Activated naive CD8-positive, alpha-beta T cell treated with anti-CD3 and anti-CD28 coated beads for 36 hours (primary cell): ENCODE measurements at places on chromosomes 2 and 18.

DNA sequence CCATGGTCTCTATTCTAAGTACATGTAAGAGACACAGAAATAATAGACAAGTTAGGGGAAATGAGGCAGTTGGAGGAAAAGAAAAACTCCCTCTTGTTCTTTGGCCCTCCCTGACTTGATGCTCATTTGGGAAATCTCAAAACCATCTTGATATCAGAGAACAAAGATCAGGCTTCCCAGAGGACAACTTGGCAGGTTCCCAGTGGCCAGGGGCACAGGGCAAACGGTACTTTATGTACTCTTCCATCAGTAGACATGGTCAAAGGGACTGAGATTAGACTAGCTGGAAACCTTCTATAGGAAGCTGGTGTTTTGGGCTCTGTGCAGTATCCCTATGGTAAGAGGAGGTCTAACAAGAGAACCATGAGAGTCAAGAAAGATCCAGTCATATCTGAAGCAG lies 56.6 kb downstream of the NCKAP5 start:
- no peak for DNase-seq

- no peak for DNase-seq
These were observed 56.2 kb downstream of the EDAR start for GRCh38 chr2:108932736-108933332.

GRCh38 chr2:65053199-65053598 lies 3.0 kb upstream of the CEP68 start:
- peak; percentile 45 for DNase-seq

GRCh38 chr2:130735200-130735599 lies 6.3 kb downstream of the GPR148 start:
- no peak for DNase-seq

- DNase-seq: no peak
These were observed 64.8 kb upstream of the GALNT5 start for GRCh38 chr2:157192445-157193423.

DNA sequence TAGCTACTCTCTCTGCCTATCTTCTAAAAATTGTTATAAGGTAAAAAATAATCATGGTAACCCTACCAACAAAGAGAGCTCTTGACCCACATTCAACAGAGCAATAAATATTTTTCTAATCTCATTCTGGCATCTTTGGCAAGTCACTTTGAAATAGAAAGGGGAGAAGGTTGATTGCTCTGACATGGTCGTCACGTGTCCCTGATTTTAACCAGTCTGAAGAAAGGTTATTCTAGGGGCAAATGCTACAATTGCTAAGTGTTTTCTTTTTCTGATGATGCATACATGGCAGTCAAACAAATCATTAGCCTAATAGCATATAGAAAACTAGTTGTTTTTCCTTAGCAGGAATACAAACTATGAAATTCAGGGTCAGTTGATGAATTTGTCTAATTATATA lies 153.3 kb upstream of the MAP3K20 start:
- no peak for DNase-seq

- no peak for DNase-seq
These were observed 398 bp downstream of the INPP5D start for GRCh38 chr2:233060501-233060979.
